ENCODE measurements at places on chromosomes 1 and 21.

GRCh38 chr1:208177656-208178055, 66.5 kb downstream of the PLXNA2 start:
- DNase-seq = no peak

DNA sequence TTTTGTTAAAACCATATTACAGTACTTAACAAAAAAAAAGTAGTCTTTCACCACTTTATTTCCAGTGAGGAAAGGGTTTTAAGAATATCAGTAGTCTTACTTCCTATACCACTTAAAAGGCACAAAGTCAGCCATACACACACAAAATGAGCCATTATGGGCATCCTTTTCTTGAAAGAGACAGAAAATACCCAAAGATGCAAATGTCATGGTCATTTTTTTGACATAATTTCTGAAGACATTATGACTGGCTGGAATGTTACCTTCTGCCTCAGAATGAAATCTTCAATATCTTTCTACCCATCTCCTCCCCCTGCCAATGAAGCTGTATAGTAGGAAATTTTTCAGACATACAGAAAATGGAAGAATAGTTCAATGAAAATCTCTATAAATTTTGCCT, 237.7 kb downstream of the SLC45A1 start:
- DNase-seq = no peak

- peak; percentile 86 for DNase-seq
These were observed 58.3 kb downstream of the KCNJ15 start for GRCh38 chr21:38315122-38315521.

GRCh38 chr1:151806170-151806569, 951 bp upstream of the LINGO4 start:
- DNase-seq = no peak

DNA sequence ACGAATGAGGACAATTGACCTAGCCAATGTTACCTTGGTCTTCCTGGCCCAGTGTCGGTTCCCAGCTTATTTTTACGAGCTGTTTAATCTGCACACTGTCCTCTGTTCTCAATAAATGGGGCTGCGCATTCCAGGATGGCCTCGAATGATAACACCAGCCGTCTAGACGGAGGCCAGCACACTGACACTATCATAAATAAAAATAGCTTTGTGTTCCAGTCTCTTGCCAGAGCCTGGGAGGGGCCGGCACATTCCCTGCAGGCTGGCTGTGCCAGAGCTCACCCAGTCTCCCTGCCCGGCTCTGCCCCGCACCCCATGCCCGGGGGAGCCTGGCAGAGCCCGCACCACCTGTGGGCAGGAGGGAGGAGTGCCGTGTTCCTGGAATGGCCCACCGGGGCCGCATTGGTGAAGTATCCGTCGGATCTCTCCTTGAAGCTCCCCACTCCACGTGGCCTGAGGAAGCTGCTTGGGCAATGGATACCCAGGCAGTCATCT, 92.1 kb downstream of the SPSB1 start:
- no peak for DNase-seq

- DNase-seq = no peak
These were observed 32.4 kb upstream of the PGBD5 start for GRCh38 chr1:230458509-230458908.

DNA sequence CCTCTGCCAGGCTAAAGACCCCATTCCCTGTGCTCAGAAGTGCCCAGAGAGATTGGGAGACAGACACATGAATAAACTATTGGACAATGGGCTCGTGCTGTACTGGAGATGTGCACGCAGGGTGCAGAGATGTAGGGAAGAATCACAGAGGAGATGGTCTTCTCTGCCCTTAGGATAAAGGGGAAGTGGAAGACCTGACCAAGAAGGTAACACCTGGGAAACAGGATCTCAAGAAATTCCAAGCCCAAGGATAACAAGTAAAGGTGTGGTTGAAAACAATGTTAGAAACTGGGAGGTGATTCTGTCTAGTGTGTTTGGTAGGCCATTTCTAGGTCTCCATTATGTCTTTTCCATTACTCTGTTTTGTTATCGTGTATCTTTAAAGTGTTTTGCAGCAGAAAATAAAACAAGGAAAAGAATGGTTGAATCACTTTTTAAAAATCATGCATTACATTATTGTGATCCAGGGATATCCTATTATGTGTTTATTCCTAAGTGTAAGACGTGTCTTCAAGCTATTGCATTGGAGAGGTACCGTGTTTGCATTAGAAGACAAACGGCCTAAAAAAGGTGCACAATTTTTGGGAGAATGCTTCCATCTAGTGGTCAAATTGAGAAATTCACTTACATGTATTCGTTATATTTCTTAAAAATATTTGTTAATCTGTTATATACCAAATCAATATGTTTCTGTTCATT, 40.8 kb upstream of the KCTD3 start:
- no peak for DNase-seq

DNA sequence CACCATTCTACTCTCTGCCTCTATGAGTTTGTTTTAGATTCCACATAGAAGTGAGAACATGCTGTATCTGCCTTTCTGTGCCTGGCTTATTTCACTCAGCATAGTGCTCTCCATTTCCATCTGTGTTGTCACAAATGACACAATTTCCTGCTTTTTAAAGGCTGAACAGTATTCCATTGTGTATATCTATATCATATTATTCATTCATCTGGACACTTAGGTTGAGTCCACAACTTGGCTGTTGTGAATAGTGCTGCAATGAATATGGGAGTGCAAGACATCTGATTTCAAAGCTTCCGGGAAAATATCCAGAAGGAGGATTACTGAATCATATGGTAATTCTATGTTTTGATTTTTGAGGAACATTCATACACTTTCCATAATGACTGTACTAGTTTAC, 20.1 kb upstream of the DONSON start:
- no peak for DNase-seq

- no peak for DNase-seq
These were observed 43.2 kb downstream of the YARS1 start for GRCh38 chr1:32773764-32774463.

DNA sequence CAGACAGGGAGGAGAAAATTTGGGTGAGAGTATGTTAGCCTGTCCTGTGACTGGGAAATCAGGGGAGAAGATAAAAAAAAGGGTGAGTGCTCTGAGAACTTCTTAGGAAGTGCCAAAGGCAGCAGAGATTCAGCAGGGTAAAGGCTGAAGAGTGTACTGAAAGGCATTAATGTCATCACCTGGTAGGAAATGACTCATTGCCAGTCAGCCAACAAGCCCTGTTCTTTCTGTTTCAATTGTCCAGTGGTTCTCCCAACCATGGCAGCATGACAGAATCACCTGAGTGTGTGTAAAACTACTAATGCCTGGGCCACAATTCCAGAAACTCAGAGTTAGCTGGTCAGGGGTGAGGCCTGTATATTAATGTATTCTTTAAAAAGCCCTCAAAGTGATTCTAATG, 83.5 kb downstream of the INTS7 start:
- DNase-seq = no peak

DNA sequence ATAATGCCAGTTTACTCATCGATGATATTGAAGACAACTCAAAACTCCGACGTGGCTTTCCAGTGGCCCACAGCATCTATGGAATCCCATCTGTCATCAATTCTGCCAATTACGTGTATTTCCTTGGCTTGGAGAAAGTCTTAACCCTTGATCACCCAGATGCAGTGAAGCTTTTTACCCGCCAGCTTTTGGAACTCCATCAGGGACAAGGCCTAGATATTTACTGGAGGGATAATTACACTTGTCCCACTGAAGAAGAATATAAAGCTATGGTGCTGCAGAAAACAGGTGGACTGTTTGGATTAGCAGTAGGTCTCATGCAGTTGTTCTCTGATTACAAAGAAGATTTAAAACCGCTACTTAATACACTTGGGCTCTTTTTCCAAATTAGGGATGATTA, 13.7 kb downstream of the GGPS1 start:
- DNase-seq = no peak

DNA sequence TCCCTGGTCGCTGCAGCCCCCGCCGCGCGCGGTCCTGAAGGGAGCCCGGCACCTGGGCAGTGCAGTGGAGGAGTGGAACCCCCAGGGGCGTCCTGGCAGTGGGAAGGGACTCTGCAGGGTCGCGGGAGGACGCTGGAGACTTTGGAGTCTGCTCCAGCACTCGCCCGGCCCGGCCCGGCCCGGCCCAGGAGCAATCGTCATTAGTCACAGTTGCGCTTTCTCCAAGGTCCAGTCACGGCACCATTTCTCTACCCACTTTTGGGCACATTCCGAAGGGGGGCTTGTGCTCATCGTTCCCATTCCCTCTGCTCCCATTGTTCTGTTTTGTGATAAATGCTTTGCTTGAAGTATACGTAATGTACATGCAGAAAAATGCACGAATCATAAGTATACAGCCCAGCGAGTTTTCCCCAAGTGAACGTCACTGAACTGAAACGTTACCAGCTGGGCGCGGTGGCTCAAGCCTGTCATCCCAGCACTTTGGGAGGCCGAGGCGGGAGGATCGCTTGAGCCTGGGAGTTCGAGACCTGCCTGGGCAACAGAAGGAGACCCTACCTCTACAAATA, 999 bp downstream of the THAP3 start:
- no peak for DNase-seq

DNA sequence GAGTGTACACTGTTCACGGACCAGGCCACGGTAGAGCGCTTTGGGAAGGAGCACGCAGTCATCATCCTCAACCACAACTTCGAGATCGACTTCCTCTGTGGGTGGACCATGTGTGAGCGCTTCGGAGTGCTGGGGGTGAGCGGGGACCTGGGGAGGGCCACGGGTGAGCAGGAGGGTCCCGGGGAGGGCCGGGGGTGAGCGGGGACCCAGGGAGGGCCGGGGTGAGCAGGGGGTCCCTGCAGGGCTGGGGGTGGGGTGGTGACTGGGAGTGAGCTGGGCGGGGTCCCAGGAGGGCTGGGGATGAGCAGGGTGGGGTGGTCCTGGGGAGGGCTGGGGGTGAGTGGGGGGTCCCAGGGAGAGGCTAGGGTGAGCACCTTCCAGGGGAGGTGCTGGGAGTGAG, 44.1 kb upstream of the TRAPPC10 start:
- no peak for DNase-seq

GRCh38 chr21:25390701-25391100, 216.6 kb downstream of the MRPL39 start:
- DNase-seq = no peak

GRCh38 chr1:1425753-1426495, 4.8 kb upstream of the ANKRD65 start:
- no peak for DNase-seq

DNA sequence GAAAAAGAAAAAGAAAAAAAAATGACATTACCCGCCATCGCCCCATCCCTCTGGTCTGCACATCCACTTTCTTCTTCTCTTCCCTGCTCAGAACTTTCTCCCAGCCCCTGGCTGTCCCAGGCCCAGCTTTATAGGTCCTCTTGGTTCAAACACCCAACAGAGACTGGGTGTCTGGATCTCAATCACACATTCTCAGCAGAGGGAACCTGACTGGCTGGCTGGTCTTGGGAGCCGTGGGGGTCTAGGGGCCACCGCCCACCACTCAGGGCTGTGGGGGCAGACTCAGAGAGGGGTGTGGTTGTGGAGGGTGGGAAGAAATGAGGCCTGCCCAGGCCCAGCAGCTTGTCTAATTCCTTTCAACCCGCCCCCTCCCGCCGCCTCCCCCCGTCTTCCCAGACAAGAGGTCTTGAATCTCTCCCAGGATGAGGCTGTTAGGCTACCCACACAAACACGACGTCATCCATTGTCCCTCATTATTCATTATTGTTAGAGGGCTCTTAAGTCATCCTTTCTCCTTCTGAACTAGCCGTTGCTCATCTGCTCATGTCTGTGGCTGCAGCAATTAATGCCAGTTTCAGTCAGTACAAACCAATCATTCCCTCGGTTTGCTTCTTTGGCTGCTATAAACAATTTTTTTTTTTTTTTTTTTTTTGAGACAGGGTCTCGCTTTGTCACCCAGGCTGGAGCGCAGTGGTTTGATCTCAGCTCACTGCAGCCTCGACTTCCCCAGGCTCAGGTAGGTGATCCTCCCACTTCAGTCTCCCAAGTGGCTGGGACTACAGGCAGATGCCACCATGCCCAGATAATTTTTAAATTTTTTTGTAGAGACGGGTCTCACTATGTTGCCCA, 40.6 kb upstream of the CLIC4 start:
- DNase-seq = no peak

GRCh38 chr1:82762829-82763532, 962.2 kb downstream of the ADGRL2 start:
- no peak for DNase-seq

DNA sequence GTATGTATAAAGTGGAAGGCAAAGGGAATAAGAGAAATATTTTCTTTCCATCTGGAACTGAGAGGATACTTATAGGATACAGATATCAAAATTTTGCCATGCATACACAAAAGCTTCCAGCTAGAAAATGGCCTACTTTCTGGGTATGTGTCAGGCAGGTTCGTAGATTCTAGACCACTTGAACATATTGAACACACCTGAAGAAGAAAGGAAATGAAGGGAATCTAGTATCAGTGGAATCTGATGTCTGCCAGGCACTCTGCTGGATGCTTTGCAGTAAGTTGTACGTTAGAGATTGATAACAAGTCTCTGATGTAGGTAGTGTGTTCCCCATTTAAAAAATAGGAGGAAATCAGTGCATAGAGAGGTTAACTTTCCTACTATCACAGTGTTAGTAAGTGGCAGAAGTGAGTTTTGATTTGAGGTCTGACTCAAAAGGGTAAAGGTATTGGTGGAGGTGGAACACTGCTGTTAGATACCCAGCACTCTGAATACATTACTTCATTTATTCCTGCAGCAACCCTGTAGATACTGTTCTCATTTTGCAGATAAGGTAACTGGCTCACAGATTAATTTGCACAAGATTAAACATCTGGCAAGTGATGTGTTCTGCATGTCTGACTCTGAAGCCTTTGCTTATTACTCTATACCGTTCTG, 3.0 kb downstream of the CAMSAP2 start:
- no peak for DNase-seq

DNA sequence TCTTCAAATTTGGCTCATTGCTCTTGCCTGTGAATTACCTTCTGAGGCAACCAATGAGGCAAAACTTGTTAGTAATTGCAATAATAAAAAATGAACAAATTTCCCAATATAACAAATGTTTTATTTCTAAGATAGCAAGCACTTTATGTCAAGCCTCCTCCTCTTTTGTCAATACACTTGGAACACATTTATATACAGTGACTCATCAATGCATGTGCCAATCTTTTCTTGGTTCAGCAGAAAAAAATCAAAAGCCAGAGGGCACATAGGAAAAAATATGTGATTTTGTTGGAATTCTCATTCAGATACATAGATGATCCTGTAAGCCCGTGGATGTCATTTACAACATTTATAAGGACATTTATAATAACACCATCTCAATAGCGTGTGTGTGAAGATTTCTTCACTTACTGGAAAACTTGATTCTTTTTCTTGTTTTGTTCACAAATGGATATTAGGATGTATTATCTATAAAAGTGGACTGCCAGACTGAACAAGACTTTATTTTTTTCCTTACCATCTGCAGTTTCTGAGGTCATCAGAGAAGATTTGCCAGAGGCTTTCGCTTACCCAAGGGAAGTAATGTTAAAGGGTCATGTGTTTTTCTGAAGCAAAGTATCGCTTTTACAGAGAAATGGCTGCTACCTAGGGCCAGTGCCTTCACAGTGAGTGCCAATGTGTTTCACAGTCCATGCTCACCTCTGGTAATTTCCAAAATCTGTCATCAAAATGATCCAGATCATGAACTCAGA, 645.7 kb upstream of the PTBP2 start:
- no peak for DNase-seq
